Stimulated activated CD4-positive, alpha-beta T cell treated with anti-CD3 and anti-CD28 coated beads, Interleukin-4, amount 100 ng/mL, for 24 hours (primary cell): ENCODE measurements at places on chromosomes 11 and 22.

DNA sequence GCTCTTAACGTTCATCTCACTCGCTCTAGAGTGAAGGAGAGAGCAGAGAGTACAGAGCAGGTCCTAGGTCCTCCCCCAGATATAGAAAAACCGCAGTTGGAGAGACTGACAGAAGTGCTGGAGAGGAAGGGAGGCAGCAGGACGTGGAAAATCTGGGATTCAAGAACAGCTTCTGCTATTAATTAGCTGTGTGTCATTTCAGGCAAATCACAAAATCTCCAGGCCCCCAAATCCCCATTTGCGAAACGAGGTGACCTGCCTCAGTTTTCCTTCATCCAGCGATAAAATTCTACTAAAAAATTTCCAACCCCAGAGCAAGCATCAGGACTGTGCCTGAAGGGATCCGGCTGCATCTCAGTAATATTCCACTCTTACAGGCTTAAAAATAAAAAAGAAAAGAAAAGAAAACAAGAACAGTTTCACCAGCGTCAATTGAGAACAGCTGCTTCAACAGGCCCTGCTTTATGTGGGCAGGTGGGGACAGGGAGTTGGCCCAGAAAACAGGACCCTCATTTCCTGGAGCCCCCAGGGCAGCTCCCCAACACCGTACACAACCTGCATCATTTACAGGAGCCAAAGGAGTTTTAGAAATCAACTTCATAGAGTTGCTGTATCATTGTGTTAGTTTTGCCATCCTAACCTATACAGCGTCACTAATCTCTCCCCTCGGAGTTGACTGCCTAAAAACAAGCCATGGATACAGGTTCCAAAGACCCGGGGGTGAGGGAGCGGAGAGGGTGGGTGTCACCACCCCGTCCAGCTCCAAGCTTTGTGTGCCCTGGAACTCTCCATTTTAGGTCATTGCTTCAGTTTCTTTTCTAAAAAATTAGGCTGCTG is 2.3 kb upstream of the MALAT1 start:
- DNase-seq: no peak

- no peak for DNase-seq
Observed at GRCh38 chr11:117884994-117885393, 8.5 kb upstream of the FXYD6 start.

GRCh38 chr11:47714554-47715081 is 551 bp downstream of the AGBL2 start:
- peak; percentile 7 for DNase-seq

GRCh38 chr11:124071623-124071948 is 30.5 kb upstream of the OR10G7 start:
- no peak for DNase-seq

- DNase-seq: no peak
Observed at GRCh38 chr11:61545341-61545740, 35.5 kb downstream of the SYT7 start.
